ENCODE measurements at places on chromosomes 11 and 22. TPM values are rescaled to one million over a fixed set of nuclear protein-coding genes. Genes with fewer than 3 reads are reported as not detected.

Gene BRSK2
- not detected for total RNA-seq

GRCh38 chr11:36411202-36411640 is 98.9 kb downstream of the TRAF6 start:
- peak; percentile 38 for DNase-seq

DNA sequence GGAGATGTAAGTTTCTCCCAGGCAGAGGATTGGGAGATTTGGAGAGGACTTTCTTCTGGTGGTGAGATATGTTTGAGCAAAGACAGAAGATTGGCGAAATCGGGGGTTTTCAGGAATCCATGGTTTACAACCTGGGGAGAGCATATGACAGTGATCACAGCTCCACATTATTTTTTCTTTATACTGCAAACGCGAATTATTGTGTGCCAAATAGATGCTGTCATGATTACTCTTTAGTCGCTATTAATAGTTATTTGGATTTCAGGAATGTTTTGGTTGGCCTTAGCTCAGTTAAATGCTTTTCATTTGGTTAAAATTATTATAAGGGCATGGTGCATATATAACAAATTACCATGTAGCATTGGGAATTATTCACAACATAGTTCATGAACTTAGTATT is 15.2 kb downstream of the ATXN10 start:
- DNase-seq: no peak

GRCh38 chr11:94457118-94458029 is 36.3 kb downstream of the MRE11 start:
- DNase-seq: no peak

Data from activated CD4-positive, alpha-beta memory T cell treated with anti-CD3 and anti-CD28 coated beads, Interleukin-2, amount 10 ng/mL, durations not matched to agents 7 days and 5 days (primary cell).